ENCODE measurements at places on chromosomes 3 and 15. TPM values are rescaled to one million over a fixed set of nuclear protein-coding genes. Genes with fewer than 3 reads are reported as not detected.
A peak's percentile ranks its signal among the peaks of the same experiment; 100 is the strongest.

The PRSS50 gene
- not detected for total RNA-seq

The ATP13A4 gene
- total RNA-seq: 1.2 TPM

The GOLGA8R gene
- not detected for total RNA-seq

The NR2F2 gene
- total RNA-seq: 134 TPM

The SOX2 gene
- 34.1 TPM for total RNA-seq

The P2RY14 gene
- total RNA-seq: not detected

DNA sequence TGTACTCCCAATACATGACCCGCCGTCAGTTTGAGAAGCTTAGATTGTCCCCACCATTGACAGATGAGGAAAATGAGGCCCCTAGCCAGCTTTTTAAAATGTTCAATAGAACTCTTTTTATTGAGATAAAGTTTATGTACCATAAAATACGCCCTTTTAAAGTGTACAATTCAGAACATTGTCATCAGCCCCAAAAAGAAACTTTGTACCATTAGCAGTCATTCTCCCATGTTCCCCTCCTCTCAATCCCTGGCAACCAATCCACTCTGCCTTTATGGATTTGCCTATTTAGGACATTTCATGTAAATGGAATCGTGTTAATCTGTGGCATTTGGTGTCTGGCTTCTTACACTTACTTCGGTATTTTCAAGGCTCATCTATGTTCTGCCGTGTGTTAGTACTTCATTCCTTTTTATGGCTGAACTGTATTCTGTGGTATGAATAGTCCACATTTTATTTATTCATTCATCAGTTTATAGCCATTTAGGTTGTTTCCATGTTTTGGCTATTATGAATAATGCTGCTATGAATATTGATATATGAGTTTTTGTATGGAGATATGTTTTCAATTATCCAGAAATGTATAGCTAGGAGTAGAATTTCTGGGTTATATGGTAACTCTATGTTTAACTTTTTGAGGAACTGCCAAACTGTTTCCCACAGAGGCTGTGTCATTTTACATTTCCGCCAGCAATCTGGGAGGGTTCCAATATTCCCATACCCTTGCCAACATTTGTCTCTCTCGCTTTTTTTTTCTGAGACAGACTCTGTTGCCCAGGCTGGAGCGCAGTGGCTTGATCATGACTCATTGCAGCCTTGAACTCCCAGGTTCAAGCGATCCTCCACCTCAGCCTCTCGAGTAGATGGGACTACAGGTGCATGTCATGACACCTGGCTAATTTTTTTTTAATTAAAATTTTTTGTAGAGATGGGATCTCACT lies 15.3 kb upstream of the PTPN23 start:
- H3K4me3 ChIP-seq: no peak overlapping the region
- H3K27me3 ChIP-seq: no peaks in the 10 kb centered on the region
- peak; percentile 3 for DNase-seq
- no peak overlapping the region for H3K27ac ChIP-seq
- H3K4me1 ChIP-seq: no peaks in the 10 kb centered on the region

DNA sequence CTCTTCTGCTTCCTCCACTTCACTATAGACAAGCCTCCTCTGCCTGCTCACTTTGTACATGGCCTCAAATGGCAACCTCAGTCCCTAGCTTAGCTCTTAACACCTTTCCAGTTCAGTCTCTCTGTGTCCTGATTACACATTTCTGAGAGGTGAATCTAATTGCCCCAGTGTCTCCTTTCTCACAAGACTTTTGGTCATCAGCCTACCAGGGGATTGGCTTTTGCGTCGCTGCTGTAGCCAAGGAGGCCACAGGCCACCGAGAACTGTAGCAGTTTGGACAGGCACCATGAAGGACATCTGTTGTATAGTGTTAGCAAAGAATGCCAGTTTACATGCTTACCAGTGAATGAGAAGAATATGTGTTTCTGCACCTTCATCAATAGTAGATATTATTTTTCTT lies 8.5 kb downstream of the IREB2 start:
- H3K4me3 ChIP-seq: no peak overlapping the region
- H3K27me3 ChIP-seq: no peaks in the 10 kb centered on the region
- H3K4me1 ChIP-seq: peaks cover 3% of the 10 kb centered on the region
- DNase-seq: no peak

DNA sequence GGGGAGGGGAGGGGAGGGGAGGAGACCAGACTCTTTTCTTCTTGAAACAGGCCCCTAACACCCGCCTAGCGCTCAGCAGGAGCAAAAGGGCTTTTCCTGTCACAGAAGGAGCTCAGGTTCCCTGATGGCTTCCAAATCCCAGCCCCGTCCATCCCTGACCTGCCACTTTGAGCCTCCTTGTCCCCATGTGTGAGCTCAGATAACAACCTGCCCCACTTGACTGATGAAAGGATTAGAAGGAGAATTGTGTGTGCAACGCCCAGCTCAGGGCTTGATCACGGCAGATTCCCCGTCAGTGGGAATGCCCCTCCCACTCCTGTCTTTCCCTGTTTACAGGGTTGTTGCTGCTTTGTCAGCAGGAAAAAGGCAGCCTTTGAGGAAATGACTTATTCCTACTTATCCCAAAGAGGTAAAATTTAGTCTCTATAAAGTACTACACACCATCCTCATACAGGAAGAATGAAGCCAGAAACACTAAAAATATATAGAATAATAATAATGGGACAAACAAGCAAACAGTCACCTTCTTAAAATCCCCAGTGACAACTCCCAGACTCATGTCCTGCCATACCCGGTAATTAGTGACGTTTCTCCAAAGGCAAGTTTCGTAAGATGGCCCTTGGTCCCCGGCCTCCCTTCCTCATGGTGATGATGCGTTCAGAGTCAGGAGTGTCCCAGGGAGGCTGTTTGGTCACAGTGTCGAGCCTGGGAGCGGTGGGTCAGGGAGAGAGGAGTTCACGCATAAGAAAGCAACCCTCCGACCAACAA lies 6.1 kb upstream of the LRRC15 start:
- no peaks in the 10 kb centered on the region for H3K4me1 ChIP-seq
- no peaks in the 10 kb centered on the region for H3K36me3 ChIP-seq
- no peaks in the 10 kb centered on the region for H3K27me3 ChIP-seq

DNA sequence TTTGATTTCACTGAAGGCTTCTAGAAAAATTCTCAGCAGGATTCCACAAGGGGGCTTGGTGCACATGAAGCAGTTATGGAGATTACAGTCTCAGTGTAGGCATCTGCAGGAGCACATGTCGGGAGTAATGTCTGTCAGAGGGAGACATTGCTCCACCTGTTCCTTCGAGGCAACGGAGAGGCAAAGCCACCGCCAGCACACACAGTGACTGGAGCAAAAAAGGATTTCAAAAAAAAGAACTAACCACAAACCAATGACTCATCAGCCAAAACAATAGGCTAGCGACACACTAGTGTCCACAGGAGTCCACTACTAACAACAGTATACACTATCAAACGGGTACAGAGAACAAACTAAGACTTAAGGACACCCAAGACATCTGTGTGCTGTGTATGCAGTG lies 68.9 kb downstream of the NPTN start:
- H3K27me3 ChIP-seq: no peaks in the 10 kb centered on the region
- peaks cover 7% of the 10 kb centered on the region for H3K36me3 ChIP-seq
- H3K27ac ChIP-seq: no peak overlapping the region
- H3K4me1 ChIP-seq: no peaks in the 10 kb centered on the region
- DNase-seq: no peak

DNA sequence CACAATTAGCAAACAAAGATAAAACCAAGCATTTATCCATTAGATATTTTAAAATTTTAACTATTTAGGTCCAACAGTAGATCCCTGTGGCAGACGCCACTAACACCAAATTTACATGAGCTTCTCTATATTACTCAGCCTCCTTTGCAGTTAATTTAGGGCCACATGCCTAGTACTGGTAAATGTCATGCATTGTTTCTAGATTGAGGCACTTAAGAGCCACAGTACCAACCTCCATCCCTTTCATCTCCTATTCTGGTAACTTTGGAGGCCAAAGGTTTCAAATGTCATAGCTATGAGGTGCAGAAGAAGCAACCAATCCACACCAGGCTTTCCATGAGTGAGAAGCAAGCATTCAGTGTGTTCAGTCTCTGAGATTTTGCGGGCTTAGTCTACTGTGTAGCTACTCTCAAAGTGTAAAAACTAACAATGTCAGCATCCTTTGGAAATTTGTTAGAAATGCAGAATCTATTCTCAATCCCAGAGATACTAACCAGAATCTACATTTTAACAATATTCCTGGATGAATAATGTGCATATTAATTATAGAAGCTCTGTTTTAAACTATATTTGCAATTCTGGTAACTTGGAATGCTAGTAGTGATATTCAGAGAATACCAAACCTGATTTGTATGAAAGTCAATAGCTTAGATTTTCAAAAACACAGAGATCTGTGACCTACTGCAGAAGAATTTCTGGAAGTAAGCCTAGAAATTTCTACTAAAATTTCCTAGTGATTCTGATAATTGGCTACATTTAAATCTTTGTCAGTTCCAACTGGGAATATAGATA lies 206.3 kb upstream of the CD96 start:
- H3K27ac ChIP-seq: no peak overlapping the region
- no peak overlapping the region for H3K4me3 ChIP-seq
- no peaks in the 10 kb centered on the region for H3K36me3 ChIP-seq

DNA sequence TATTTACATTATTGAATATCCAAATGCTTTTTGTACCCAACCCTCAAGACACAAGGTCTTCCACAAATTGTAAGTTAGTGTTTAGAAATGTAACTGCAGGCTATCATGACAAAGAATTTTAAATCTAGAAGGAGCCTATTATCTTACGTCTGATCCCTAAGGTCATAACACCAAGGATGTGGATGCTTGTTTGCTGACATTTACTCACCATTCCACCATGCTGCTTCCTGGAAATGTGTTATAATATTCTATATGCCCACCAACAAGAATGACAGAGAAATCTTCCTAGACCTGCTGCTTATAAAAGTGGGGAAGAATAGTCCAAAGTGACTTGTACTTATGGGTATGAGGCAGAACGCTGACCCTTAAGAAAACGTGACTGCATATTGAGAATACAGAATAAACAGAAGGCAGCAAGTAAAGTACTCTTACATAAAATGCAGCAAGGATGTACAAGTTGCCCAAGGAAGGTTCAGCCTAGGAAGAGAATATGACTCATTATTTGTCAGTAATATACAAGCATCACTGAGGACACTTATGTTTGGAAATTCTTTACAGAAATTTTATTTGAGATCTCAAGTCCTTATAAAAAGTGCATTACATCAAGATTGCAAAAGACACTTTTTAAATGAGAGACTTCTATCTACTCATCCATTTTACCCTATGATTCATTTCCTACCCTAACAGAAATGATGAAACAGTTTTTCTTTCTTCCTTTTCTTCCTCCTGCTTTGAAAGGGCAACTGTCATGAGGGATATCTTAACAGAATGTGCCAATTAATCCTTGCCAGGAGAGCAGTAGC lies 59.6 kb downstream of the ESYT3 start:
- DNase-seq: no peak
- H3K27ac ChIP-seq: no peak overlapping the region
- H3K27me3 ChIP-seq: no peaks in the 10 kb centered on the region
- no peak overlapping the region for H3K4me3 ChIP-seq

DNA sequence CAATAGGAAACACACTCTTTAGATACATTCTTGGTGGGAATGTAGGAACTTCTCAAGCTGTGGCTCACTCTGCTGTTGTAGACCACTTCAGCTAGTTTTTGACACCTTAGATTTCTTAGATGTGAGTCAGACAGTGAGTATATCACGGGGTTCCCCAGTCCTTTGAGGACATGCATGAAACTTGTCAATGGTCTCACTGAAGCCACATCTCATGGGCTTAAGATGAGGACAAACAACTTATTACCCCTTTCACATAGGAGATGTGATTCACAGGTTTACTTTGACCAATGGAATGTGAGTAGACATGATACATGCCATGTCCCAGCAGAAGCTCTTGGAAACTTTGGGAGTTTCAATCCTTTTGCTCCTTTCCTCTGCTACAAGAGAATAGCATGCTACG lies 325.5 kb downstream of the CHST2 start:
- H3K27ac ChIP-seq: no peak overlapping the region
- H3K36me3 ChIP-seq: no peaks in the 10 kb centered on the region
- no peaks in the 10 kb centered on the region for H3K27me3 ChIP-seq
- no peaks in the 10 kb centered on the region for H3K4me1 ChIP-seq
- no peak for DNase-seq

DNA sequence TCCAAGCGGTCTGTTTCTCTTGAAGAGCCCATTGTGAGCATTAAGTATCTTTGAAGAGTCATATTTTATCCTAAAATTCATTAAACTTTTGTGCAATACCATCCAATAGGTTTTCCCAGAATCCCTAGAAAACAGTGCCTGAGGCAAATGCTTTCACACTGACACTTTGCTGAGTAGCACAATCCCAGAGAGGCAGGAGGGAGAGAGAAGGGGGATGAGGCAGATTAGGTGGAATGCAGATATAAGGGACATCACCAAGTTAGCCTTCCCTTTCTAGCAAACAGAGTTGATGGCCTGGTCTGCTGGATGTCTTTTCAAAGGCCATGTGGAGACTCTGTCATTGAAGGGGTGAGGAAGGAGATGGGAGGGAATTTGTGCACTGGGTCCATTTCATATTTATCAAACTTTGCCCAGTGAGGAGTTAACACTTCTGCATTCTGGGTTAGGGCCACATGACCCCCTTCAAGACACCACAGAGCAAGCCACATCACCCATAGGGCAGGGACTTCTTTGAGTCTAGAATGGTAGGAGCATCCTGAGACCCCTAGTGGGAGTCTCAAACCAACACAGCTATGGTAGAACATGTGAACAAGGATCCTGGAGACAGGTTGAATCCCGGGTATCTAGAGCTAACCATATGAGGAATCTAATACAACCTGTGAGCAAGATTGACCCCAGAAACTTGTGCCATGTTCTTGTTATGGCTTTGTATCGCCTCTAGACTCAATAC lies 32.0 kb upstream of the SEMA6D start:
- H3K27ac ChIP-seq: no peak overlapping the region
- no peaks in the 10 kb centered on the region for H3K4me1 ChIP-seq
- no peak for DNase-seq
- no peaks in the 10 kb centered on the region for H3K36me3 ChIP-seq
- H3K27me3 ChIP-seq: no peaks in the 10 kb centered on the region
- no peak overlapping the region for H3K4me3 ChIP-seq

GRCh38 chr3:11509173-11510000 lies 134.3 kb downstream of the VGLL4 start:
- no peaks in the 10 kb centered on the region for H3K4me1 ChIP-seq
- H3K27ac ChIP-seq: no peak overlapping the region
- H3K27me3 ChIP-seq: no peaks in the 10 kb centered on the region
- no peak for DNase-seq
- H3K4me3 ChIP-seq: no peak overlapping the region

DNA sequence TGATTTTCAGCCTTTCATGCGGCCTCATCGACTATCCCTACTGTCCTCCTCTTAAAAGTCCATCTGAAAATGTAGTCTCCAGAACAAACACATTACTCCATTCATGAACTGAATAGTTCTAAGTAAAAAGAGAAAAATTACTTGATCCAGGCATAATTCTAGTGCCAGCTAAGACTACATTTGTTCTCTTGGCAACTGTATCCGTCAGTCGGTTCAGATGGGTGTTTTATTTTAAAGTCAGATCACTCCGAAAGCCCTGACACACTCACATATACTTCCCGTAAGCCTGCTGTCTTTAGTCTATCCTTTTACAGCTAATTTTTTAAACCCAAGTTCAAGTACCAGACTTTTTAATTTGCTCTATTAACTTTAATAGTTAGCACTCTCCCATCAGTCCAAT lies 1102.7 kb downstream of the ROBO1 start:
- no peaks in the 10 kb centered on the region for H3K27me3 ChIP-seq
- no peak overlapping the region for H3K27ac ChIP-seq
- no peak overlapping the region for H3K4me3 ChIP-seq

GRCh38 chr3:119529883-119530282 lies 29.5 kb downstream of the CD80 start:
- H3K27me3 ChIP-seq: no peaks in the 10 kb centered on the region
- DNase-seq: no peak
- no peak overlapping the region for H3K4me3 ChIP-seq
